H54 (cell line): ENCODE measurements at places on chromosomes 3 and 15.

- peak; percentile 37 for DNase-seq
Measured at GRCh38 chr3:100463002-100463401, 29.4 kb upstream of the TMEM45A start.

GRCh38 chr3:156298938-156299337 lies 178.6 kb downstream of the KCNAB1 start:
- no peak for DNase-seq

DNA sequence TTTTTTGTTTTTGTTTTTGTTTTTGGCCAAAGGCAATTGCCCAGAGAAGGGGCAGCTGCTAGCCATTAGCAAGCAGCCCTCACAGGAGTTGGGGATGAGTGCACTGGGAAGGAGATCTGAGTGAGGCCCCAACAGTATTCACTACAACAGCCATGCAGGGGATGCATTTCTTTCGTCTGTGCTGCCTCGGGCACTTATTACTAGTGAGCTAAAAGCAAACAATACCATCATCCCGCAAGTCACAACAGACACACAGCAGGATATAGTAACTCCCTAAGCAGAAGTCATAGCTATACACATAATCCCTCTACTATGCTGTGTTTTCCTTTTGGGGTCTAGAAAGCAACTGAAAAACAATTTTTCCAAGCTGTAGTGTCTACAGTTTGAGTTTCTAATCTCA lies 27.2 kb downstream of the CRTAP start:
- DNase-seq = no peak

DNA sequence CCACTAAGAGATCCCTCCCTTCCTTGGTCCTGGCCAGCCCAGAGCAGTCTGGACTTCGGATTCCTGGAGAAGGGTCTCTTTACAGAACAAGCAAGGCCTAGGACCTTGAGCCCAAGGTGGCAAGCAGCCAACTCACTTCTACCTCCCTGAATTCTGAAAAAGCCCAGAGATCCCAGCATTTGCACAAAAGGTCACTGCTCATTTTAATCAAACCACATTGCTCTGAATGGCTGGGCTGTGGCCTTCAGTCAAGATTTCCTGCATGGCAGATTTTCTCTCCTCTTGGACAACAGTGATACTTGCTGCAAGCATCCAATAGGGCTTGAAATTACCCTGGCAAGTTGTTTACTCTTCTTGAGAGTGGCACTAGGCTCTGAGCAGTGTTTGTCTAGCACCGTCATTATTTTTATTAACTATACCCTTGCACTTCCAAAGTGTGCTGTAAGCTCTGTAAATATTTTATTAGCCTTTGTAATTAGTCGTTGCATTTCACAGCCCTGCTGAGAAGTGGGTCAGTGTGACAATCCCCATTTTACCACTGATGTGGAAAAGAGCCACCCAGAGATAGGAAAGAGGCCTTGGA lies 274.7 kb upstream of the CTNNB1 start:
- no peak for DNase-seq

DNA sequence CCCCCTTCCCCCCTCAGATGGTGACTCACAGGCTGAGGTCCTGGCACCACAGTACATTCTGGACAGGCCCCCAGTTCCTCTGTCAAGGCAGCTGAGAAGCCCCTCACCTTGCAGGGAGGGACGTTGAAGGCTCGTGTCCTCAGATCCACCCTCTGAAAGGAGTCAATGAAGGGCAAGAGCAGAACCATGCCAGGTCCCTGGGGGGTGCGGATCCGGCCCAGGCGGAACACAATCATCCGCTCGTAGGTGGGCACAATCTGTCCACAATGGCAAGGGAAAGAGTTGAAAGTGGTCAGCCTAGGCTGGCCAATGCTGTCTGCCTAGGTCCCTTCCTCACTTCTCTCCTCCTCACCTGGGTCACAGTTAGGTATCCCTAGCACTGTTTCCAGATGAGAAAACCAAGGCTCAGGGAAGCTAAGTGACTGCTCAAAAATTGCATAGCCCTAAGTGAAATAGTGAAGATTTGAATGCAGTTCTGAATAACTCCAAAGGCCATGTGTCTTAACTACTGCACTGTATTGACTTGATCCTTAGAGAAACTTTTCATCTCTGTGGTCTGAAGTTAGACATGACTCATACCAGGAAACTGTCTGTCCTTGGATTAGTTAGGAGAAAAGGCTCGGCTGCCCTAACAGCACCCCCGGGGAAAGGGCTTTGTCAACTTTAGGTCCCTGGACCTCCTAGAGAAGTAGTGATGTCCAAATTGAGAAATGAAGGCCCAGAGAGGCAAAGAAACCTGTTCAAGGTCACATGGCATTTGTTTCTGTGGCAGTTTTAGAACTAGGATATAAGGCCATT lies 2.9 kb downstream of the STOML1 start:
- no peak for DNase-seq

DNA sequence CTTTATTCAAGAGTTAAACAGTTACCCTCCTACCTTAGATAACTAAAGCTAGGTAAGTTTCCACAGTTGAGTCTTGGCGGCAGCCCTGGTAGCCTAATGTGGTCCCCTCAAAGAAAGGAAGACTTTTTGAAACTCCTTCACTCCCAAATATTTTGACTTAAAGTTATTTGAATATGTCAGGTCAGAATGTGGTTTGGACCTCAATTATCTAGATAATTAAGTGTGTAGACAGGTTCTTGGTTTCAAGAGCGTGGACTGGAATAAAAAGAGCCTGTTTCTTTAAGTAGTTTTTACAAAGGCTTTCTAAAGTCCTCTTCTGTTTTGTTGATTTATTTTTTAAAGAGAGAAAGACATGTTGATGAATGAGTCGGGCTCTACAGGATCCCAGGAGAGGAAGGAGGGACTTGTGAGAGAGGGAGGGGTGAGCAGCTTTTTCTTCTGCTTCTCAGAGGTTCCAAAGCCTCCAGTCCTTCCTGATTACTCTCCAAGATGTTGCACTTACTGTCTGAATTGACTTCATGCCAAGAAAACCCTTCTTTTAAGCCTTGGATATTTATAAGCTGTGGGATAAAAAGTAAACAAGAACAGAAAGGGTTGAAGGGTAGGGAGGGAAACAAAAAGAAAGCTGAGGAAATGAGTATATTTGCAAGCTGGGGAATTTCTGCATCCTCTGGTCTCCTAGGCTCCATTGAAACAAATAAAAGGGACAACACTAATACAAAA lies 457.4 kb downstream of the IGSF11 start:
- DNase-seq = no peak

GRCh38 chr15:55742927-55743728 lies at the start of gene PRTG:
Gene PRTG, minus strand, starts transcription at chr15:55743152. Its CDS starts 221 bp downstream, at chr15:55742931.
- DNase-seq = peak; percentile 61

DNA sequence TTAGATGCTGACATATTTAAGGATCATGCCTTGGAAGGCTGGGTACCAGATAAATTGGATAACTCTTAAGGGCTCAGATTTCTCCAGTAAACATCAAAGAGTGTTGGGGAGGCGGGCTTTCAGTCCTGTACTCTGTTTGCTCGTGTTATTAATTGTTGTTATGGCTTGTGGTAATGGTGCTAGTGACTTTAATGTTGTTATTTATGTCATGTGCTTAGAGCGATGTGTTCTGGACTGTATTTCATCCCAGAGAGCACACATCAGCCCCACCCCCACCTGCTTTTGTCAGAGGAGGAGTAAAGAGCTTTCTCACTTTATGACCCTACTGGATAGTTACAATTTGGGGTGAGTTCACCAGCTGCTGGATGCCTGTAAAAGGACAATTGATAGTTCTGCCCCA lies 386.3 kb downstream of the EPHB1 start:
- DNase-seq = no peak

- no peak for DNase-seq
Measured at GRCh38 chr3:23942546-23942945, 2.5 kb upstream of the NR1D2 start.
